ENCODE measurements at places on chromosomes 16 and 17. TPM values are rescaled to one million over a fixed set of nuclear protein-coding genes. Genes with fewer than 3 reads are reported as not detected.

DNA sequence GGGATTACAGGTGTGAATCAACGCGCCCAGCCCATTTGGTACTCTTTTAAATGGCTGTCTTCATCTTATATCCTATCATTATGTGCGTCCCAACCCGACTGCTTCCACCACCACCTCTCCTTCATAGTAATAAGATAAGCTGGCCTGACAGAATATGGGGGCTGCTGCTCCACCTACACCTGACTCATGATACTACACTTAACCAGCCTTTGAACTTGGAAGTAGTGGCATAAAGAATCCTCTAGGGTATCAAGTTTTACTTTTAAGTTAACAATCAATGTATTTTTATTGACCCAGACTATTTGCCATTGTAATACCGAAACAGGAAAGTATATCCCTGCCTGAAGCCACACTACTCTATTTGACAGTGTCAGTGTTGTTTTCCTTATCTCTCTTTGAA lies 18.8 kb downstream of the PDZD9 start:
- DNase-seq, result no peak

DNA sequence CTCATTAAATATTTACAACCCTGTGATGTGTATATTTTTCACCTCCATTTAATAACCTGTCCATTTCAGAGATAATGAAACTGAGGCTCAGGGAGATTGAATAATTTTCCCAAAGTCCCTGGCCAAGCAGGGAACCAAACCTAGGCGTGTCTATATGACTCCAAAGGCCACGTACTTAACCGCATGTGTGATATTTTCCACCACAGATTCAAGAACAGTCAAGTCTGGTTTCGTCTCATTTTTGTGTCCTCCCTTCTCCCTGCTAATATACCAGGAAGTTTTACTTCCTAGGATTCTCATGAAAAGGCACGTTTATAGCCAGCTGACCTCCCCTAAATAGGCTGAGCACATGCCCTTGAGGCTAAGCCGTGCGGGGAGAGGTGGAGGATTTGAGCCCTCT lies 15.3 kb downstream of the WFIKKN2 start:
- DNase-seq, result no peak

DNA sequence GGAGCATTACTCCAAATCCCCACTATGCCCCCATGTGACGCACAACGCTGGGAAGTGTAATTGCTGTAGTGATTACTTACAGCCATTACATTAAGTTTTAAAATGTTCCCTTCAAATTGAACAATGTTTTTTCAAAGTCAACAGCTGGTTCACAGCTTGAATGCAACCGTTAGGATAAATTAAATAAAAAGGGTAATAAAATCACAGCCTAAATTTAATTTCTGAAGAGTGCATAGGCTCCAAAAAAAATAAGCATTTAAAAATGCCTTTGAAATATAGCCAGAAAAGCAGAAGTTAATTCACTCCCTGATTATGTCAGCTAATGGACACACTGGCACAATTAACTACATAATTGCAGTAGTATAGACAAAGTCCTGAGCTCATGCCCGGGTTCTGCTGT lies 50.5 kb upstream of the KDM8 start:
- DNase-seq, result peak; percentile 27

DNA sequence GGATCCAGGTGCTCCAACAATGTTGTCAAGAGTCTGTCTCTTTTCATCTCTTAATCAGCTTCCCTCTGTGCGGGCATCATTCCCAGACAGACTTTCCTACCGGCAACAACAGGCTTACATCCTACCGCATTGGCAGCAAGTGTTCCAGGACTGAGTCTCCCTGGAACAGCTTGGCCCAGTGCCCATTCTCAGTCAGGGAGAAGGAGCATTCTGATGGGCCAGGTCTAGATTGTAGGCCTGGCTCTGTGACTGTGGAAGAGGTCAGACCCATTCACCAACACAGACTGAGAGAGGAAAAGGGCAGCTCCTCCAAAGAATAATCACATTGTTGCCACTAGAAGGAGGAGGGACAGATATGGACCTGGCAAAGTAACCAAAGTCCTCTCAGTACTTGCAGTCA lies 68.1 kb upstream of the TMEM132E start:
- no peak for DNase-seq

DNA sequence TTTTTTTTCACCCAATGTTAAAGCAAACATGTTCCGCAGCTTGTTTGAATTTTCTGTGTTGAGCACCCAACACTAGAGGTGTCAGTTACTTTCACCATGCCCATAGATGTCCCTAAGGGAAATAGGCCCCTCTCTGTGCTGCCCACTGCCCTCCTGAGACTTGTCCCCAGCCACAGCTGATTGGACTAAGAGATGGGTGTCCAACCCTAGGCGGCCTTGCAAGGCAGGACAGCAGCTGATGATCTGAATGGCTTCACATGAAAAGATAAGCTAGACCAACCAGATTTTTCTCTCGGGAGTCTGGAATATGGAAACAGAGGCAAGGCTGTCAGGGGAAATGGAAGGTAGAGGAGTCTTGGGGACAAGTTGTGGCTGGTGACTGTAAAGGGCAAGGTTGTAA lies 6.1 kb upstream of the CALB2 start:
- no peak for DNase-seq

GRCh38 chr17:57892820-57893595 lies 43.2 kb upstream of the MRPS23 start:
- DNase-seq, result peak; percentile 85

GRCh38 chr16:50011707-50012106 lies 13.3 kb upstream of the CNEP1R1 start:
- no peak for DNase-seq

DNA sequence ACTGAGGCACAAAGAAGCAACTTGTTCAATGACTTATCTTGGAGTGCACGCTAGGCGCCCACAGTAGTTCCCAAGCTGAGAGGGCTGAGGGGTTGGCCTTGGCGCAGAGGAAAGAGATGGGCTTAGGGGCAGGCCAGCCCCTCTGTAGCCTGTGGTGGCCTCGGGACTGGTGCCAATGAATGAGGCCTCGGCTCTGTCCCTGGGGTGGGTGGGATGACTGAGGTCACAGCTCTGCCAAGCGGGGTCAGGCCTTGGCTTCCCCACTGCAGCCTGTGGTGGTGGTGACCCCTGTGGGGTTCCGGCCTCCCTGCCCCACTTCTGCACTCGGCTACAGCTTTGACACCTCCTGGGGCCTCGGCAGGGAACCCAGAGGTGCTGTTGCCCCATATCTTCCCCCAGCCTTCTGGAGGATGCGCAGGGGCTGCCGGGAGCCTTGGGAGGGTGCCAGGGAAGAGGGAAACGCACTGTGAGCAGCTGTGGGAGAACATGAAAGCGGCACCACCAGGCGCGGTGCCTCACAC lies 46.0 kb downstream of the BEAN1 start:
- DNase-seq, result no peak

- DNase-seq, result no peak
Observed at GRCh38 chr16:30430428-30430970, 669 bp upstream of the DCTPP1 start.

GRCh38 chr17:75442168-75443103 lies 14.0 kb upstream of the TMEM94 start:
- DNase-seq, result no peak

DNA sequence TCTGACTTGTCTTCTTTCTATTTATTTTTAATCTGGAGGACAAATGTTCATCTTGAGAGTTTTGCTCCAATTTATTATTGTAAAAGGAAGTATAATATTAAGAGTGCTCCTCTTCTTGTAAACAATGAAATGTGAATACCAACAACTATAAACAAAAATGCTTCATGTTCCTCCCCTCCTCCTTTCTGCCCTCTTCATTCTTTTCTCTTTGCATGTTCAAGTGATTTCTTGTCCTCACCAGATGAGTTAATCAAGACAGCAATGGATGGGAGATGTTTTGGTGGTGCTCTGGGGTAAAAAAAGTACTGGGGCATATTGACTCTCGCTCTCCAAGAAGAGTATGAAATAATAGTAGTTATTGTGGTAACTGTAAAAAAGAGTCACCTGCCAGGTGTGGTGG lies 24.3 kb downstream of the ITGB3 start:
- no peak for DNase-seq

- no peak for DNase-seq
Observed at GRCh38 chr17:8630227-8630801, at the start of gene MYH10. Gene MYH10, minus strand, starts transcription at chr17:8630725. Its CDS starts 7,479 bp downstream, at chr17:8623246.

GRCh38 chr16:83779886-83780285 lies 27.9 kb upstream of the HSBP1 start:
- peak; percentile 19 for DNase-seq

GRCh38 chr16:20862162-20862960 lies 37.8 kb downstream of the DCUN1D3 start:
- no peak for DNase-seq

TBC1D3H gene
- polyA plus RNA-seq, result not detected

SLC38A8 gene
- polyA plus RNA-seq, result not detected

NOD2 gene
- polyA plus RNA-seq, result 0.40 TPM

CD79B gene
- polyA plus RNA-seq, result 2.3 TPM

GPRC5B gene
- polyA plus RNA-seq, result 129 TPM
